ENCODE measurements at places on chromosomes 2 and 18. TPM values are rescaled to one million over a fixed set of nuclear protein-coding genes. Genes with fewer than 3 reads are reported as not detected.

Gene DIPK1C
- total RNA-seq = not detected

GRCh38 chr2:23619941-23620340, 235.0 kb downstream of the KLHL29 start:
- no peak for DNase-seq

DNA sequence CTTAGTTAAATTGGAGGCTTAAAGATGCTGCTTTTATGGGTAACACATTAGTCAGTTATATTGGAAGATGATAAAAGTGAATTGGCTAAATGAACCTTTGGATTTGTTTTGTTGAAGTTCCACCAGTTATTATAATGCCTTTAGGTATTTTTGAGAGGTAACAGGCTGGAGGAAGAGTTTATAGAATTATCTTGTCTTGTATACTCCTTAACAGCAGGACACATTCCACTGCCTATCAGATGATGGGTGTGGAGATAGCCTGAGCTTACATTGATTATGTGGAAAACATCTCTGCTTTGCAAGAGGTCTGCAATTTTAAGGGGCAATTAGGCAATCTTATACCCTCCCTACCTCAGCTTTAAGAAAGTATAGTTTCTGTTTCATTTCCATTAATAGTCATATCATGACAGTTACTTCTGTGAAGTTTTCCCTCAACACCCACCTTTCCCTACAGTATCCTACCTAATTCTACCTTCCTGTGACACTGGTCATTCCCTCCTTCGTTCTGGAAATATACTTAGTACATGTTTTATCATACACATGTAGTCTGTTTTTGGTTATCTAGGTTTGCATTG, 403.7 kb upstream of the SPRED2 start:
- no peak for DNase-seq

DNA sequence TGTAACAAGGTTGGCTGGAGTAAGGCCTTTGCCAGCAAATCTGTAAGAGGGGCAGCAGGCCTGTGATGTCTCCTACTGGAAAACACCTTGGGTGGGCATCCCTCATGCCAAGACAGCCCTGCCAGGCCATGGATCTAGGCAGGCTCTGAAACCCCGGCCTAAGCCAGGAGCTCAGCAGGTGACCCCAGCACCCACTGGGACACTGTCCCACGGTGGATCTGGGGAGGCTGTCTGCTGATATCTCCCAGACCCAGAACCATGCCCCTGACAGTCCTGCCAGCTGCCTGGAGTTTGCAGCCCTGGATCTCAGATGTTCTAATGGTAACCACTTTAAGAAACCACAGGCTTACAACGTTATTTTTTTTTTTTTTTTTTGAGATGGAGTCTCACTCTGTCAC, 117.7 kb downstream of the ZNF516 start:
- DNase-seq = no peak

GRCh38 chr2:3046170-3046865, 331.3 kb downstream of the EIPR1 start:
- no peak for DNase-seq

DNA sequence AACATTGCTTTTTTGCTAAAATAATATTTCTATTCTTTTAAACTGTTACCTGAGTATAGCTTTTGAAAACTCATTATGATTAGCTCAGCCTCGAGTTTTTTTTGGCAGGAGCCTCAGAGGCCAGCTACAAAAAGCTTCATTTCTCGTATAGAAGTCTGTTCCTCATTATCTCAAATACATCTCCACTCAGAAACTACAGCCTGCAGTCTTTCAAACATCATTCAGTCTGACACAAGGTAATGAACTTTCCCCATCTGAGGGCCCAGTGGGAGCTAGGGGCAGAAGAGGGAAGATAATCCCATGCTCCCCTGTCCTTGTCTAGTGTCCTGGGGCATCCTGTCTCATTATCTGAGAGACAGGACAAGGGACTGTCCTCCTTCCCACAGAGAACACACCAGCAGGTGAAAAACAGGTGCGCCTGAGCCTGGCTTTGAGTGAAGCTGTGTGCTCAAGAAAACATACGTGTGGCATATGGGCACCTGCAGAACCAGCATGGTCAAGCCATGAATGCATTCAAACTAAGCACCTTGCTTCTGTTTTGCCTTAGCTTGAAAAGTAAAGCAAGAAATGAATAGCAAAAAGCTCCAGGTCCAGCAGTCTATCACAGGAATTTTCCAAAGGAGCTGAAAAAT, 247.5 kb downstream of the MREG start:
- no peak for DNase-seq

GRCh38 chr2:101157272-101157671, 6.1 kb upstream of the TBC1D8 start:
- no peak for DNase-seq

DNA sequence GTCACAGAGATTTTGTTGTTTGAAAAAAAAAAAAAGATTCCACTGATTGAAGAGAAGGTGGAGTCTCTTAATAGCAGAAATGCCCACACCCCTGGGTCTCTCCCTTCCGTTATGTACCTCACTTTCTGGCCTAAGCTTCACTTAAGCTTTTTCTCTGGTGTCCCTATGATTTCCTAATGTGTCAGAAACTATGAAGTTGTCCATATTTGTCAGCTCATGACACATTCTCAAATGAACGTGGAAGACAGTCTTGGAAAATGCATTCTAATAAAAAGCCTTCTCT, 5.4 kb upstream of the MALL start:
- no peak for DNase-seq

DNA sequence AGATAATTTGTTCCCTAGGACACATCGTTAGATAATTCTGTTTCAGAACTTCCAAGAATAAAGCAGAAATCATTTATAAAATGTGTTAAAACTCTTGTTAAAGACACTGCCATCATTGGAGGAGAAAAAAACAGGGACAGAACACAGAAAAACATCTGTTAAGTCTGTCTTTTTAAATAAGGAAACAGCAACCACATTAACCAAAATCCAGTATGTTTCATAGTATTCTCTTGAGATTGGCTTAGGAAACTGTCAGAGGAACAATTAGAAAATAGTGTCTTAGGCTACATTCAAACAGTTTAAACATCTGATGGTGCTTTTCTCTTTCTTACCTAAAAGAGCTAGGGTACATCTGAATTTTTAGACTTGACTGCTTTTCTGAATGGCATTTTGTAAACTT, 81.6 kb downstream of the PMS1 start:
- no peak for DNase-seq
